ENCODE measurements at places on chromosomes 3 and 15.

- no peak for DNase-seq
These were observed 931.7 kb downstream of the MCTP2 start for GRCh38 chr15:95162967-95163531.

GRCh38 chr3:127427156-127427555 lies 139.3 kb upstream of the PRR20G start:
- no peak for DNase-seq

DNA sequence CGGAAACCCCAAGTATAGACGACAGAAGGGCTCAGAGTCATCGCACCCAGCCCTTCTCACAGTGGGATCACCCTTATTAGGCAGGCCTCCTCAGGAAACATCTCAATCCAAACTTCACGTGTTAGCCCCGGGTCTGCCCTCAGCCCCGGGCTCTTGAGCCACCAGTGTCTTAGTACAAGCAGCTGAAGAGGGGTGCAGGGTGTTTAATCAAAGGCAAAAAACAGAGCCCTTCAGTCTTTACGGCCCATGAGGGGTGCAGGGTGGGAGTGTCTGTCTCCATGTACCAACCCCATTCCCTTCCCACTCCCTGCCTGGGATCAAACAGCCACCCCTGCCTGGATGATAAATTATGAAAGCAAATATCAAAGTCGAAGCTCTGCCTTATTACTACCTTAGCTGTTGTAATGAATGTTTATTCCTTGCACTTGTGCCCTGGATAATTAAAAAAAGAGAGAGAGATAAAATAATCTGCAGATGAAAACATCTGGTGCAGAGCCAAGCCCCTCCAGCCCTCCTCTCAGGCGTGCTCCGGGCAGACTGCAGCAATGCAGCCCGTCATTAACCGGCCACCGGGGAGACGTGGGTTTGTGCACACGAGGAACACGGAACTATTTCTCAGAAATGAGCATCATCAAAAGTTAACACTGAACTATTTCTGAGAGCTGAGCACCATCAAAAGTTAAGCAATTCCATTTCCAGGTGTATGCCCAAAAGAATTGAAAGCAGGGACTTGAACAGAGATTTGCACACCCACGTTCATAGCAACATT lies 64.5 kb downstream of the ADAMTS17 start:
- DNase-seq, result no peak

- DNase-seq, result peak; percentile 19
These were observed 317.8 kb upstream of the C2CD4B start for GRCh38 chr15:62482785-62483429.

GRCh38 chr15:35023804-35024203 lies 35.7 kb upstream of the ZNF770 start:
- no peak for DNase-seq

DNA sequence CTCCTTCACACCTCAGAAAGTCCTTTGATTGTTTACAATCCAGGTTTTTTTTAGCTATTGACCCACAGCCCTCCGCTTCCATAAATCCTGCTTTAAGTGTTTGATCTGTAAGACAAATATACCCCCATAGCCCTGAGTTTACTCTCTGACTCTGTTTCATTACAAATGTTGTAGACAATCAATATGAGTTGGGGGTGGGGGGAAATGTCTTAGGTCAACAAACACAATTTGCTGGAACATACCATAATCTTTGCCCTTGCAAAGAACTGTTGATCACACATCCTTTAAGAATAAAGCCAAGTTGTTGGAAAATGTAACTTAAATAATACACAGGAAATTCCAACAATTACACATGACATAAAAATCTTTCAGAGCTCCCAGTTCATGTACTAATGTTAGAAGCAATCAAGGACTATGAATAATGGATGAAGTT lies 301.8 kb upstream of the SEMA6D start:
- no peak for DNase-seq

DNA sequence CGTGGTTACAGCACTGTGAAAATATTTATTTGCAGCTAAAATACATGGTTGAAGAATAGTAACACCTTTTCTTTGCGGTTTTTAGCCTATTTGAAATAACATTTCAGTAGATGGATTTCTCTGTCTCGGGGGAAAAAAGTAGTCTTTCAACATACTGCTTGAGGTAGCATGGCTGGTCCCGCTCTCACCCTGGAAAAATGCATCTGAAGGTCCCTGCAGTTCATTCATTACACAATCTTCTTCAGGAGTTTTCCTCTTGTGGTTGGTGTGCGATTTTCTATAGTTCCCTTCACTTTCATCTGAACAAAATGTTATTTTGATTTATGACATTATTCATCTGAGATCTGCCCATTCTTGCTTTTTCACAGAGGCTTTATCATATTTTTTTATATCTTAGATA lies 75.9 kb downstream of the STRIT1 start:
- DNase-seq, result no peak

- DNase-seq, result no peak
These were observed 96.2 kb upstream of the SEMA6D start for GRCh38 chr15:47620960-47621681.

GRCh38 chr3:188926741-188927511 lies 244.8 kb upstream of the TPRG1 start:
- DNase-seq, result no peak

GRCh38 chr3:190169877-190170276 lies 49.2 kb upstream of the P3H2 start:
- no peak for DNase-seq

DNA sequence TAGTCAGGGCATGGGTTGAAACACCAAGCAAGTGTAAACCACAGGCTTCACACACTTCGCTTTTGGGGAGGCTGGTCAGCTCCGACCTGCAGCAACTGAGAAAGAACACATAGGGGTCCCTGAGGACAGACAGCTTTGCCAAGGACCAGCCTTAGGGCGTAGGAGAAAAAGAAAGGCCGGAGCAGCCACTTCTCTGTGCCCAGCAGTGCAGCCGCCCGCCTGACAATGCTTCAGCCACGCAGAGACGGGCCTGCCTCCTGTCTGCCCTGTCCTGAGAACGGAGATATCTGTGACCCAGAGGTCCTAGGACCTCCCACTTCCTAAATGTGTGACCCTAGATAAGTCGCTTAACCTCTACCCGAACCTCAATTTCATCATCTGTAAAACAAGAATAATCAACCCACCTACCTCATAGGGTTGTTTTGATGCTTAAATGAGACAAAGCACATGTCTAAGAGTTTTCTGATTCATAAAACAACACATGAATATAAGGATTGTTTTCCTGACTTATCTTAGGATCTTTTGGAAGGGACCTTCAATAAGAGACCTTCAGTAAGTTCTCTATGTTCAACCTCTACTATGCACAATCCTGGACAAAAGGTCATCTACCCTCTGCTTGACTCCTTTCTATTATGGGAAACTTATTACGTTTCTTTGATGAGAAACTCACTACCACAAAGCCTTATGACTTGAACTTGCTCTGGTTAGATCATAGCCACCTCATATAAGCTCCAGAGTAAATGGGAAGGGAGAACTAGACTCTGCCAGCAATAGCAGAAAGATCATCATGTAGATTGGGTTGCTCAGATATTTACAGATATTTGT lies 32.9 kb upstream of the RFTN1 start:
- DNase-seq, result no peak

- DNase-seq, result no peak
These were observed 311.0 kb downstream of the MCTP2 start for GRCh38 chr15:94542391-94542790.

GRCh38 chr3:64895106-64895990 lies 207.5 kb upstream of the ADAMTS9 start:
- no peak for DNase-seq

DNA sequence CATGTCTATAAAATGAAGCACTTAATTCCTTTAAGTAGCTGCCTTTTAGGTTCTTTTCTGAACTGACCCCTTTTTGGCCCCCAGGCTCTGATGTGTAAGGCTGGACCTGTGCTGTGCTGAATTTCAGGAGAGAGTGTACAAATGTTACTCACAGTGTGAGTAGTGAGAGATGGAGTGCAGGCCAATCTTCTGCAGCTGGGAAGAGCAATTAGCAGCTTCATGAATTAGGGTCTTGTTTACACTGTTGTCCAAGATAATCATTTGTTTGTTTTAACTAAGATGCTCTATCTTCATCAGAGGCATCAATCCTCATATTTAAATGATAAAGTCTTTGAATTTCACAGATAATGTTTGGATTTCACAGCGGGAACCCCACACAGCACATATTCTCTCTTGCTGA lies 19.4 kb downstream of the ARPP21 start:
- DNase-seq, result no peak

DNA sequence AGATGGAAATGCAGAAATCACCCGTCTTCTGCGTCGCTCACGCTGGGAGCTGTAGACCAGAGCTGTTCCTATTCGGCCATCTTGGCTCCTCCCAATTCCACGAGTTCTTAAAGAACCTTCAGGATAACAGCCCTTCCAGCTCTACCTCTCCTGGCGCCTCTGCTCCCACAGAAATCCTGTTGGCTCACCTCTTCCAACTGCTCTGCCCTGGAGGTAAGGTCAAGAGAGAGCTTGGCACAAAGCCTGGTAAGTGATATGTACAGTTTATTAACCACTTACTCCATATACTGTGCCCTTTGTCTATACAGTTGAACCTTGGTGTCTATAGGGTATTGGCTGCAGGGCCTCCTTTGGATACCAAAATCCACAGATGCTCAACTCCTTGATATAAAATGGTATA lies 17.8 kb upstream of the FGF12 start:
- no peak for DNase-seq

DNA sequence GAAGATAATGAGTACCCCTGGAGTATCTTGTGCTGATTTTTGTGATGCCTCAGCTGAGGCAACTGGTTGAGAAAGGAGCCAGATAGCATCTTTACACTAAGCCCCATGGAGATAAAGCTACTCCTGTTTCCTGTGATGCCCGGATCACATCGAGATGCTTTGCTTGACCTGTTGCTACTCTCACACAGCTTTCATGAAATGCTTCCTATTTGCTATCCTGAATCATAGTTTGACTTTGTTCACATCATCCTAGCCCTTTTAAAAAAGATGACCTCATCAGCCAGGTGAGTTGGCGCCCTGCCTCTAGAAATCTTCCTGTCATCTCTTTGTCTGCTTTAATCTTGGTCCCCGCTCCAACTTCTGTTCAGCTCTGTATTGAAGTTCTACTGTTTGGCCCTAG lies 409.6 kb upstream of the TBL1XR1 start:
- no peak for DNase-seq

- no peak for DNase-seq
These were observed 34.0 kb downstream of the TPRA1 start for GRCh38 chr3:127556565-127556964.

DNA sequence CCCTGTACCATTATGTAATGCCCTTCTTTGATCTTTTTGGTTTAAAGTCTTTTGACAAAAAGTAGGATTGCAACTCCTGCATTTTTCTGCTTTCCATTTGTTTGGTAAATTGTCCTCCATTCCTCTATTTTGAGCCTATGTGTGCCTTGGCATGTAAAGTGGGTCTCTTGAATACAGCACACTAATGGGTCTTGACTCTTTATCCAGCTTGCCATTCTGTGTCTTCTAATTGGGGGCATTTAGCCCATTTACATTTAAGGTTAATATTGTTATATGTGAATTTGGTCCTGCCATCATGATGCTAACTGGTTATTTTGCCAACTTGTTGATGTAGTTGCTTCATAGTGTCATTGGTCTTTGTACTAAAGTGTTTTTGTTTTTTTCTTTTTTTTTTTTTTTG lies 32.4 kb downstream of the CMC1 start:
- no peak for DNase-seq

- no peak for DNase-seq
These were observed 612.8 kb downstream of the MAGI1 start for GRCh38 chr3:65425880-65426279.

Measured in stimulated activated CD4-positive, alpha-beta T cell treated with anti-CD3 and anti-CD28 coated beads, Interleukin-15, amount 100 ng/mL, for 24 hours (primary cell).